ENCODE measurements at places on chromosomes 11 and 22.

DNA sequence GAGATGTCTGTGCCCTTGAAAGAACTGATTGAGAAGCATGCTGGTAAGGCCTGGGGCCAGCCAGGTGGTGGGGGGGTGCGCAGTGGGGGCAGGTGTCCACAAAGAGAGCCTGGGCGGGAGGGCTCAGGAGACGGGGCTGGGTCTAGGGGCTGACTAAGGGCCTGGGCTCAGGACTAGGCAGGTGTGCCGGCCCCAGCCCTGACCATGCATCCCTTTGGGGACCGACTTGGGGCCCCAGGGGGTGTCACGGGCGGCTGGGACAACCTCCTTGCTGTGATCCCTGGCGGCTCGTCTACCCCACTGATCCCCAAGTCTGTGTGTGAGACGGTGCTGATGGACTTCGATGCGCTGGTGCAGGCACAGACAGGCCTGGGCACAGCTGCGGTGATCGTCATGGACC is 4.4 kb downstream of the NDUFV1 start:
- DNase-seq, result no peak

GRCh38 chr11:76554767-76555166 is 109.9 kb downstream of the EMSY start:
- DNase-seq, result no peak

GRCh38 chr11:119236891-119237290 is 30.8 kb downstream of the CBL start:
- DNase-seq, result no peak

DNA sequence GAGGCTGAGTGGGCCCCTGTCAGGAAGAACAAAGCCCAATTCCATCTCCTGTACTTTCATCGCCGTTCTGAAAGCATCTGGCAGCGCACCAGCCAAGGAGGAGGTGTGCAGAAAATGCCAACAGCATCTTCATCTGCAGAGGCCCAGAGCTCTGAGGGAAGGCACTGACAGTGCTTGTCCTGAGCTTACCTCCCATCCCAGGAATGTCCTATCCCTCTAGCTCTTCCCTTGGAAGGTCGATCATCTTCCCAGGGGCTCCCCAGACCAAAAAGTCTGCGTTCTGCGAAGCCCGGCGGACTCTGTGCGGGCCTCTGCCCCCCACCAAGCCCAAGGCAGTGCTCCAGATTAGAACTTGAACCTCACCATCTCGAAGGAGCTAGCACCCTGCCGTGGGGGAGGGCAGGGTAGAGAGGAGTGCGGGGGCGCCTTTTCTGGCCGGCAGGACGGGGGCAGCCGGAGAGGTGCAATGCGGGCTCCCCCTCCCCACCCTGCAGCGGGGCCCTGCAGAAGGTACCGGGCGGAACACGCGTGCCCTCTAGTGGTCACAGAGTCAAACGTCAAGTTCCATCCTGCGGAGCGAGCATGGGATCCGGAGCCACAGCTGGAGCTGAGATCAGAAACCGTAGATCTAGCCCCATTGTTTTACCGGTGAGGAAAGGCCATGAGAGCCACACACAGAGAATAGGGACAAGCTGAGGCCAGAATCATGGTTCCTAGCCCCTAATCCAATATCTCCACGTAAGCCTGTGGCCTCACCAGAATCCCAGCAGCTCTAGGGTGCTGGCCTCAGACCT is 5.0 kb downstream of the SCN2B start:
- DNase-seq, result peak; percentile 62

DNA sequence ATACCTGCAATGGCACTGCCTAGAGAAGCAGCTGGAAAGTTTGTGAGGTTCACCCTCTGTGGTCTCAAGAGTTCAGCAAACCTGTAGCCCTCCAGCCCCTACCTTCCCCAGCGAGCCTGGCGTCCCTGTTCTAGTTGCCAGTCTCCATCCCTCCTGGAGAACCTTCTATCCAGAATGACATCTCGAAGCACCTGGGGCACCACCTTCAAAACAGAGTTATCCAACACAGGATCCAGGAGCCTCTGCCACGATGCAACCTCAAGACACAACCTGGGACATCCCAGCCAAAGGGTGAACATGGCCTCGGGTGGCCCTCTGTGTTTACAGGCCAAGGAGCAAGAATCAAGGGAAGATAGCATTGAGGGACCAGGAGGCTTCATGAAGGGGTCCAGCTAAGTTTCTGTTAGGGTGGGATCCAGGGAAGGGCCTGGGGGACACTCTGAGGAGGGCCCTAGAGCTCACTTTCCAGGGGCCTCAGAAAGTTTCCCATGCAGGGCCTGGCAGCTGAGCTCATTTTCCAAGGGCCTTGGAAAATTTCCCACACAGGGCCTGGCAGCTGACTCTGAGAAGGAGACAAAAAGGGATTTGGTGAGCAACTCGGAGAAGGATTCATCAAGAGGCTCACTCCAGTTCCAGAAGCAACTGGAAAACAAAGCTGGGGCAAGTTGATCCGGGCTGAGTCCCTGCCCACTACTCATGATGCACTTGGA is 36.9 kb upstream of the SYT13 start:
- DNase-seq, result no peak

- DNase-seq, result no peak
Measured at GRCh38 chr22:39368461-39368911, 18.7 kb downstream of the SYNGR1 start.

- no peak for DNase-seq
Measured at GRCh38 chr11:44979543-44980399, 29.1 kb upstream of the TP53I11 start.

DNA sequence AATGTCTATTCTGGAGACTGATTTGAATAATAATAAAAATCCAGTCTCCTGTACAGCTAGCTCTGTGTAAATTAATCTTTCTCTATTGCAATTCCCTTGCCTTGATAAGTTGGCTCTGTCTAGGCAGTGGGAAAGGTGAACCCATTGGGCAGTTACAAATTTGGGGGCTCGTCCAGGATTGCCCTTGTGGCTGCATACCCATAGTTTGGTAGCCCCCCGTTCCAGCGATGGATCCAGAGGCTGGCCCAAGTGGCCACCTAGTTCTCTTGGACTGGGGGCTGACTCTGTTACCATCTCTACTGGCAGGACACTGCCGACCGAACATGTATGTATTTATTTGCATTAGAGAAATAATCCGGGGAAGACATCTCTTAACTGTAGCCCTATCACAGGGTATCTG is 326.2 kb upstream of the PDGFD start:
- no peak for DNase-seq

GRCh38 chr11:36711104-36711825 is 113.2 kb upstream of the RAG2 start:
- no peak for DNase-seq

GRCh38 chr11:111954154-111954553 is 17.0 kb downstream of the DIXDC1 start:
- DNase-seq, result no peak

GRCh38 chr11:20156876-20157613 is 3.2 kb downstream of the DBX1 start:
- no peak for DNase-seq

- DNase-seq, result no peak
Measured at GRCh38 chr11:69298267-69299022, 4.5 kb downstream of the MYEOV start.

GRCh38 chr22:23910496-23911190 is 16.5 kb downstream of the MIF start:
- DNase-seq, result no peak

- no peak for DNase-seq
Measured at GRCh38 chr11:75429641-75429901, 3.4 kb downstream of the KLHL35 start.

DNA sequence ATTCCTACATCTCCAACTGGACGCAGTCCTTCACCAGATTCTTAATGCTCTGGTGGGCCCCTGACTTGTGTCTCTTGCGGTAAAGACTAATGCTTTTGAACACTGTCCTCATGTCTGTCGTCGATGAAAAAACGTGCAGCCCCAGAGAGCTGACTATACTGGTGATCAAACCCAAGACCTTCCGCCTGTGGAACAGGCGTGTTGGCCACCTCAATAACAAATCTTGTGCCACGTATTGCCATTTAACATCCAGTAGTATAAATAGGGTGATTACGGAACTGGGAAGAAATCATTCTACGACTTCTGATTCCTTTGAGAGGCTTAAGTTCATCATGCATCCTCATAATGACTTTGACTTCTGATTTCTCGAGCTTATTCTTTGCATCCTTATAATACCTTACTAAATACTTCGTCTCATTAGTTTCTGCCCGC is 45.6 kb downstream of the OR4D9 start:
- no peak for DNase-seq

GRCh38 chr11:120540744-120541465 is 29.4 kb downstream of the GRIK4 start:
- no peak for DNase-seq

GRCh38 chr11:8757047-8757446 is 74.5 kb downstream of the RPL27A start:
- no peak for DNase-seq

DNA sequence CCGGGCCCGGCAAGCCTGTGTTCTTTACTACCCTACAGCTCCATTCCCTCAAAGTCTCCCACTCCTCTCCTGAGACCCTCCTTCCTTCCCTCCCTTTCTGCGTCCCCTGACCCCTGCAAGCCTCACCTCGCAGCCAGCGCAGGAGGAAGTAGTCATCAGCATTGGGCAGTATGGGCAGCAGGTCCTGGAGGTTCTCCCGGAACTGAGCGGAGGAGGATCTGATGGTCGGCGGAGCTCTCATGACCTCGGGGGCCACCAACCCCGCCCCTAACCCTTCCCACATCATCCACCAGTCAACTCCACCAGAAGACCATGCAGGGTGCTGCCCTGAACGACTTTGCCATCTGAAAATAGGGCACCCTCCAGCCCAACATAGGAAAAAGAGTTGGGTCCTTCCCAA is 1.9 kb downstream of the SEC14L4 start:
- no peak for DNase-seq

- peak; percentile 58 for DNase-seq
Measured at GRCh38 chr11:117426297-117426685, 98.6 kb downstream of the CEP164 start.

- DNase-seq, result no peak
Measured at GRCh38 chr22:19067696-19068348, 54.4 kb downstream of the DGCR2 start.

DNA sequence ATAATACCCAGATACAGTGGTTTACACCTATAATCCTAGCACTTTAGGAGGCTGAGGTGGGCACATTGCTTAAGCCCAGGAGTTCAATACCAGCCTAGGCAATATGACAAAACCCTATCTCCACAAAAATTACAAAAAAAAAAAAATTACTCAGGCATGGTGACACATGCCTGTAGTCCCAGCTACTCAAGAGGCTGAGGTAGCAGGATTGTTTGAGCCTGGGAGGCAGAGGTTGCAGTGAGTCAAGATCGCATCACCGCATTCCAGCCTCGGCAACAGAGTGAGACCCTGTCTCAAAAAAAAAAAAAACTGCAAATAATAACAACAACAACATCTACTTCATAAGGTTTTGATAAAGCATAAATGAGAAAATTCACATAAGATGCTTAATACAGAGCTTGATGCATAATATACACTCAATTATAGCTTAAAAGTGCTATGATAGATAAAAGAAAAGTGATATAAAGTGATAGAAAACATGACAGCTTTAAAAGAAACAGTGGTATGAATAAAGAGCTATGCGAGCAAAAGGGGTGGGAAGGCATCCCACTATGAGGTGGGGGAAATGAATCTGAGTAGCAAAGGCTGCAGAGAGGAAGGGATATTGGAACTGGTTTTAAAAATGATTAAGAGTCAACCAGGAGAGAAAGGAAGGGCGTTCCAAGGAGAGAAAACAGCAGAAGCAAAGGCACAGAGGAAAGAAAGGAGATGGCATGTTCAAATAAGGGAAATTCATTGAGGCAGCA is 197.6 kb downstream of the KIF18A start:
- DNase-seq, result no peak

GRCh38 chr11:3712274-3712673 is 41.1 kb upstream of the CHRNA10 start:
- DNase-seq, result no peak

DNA sequence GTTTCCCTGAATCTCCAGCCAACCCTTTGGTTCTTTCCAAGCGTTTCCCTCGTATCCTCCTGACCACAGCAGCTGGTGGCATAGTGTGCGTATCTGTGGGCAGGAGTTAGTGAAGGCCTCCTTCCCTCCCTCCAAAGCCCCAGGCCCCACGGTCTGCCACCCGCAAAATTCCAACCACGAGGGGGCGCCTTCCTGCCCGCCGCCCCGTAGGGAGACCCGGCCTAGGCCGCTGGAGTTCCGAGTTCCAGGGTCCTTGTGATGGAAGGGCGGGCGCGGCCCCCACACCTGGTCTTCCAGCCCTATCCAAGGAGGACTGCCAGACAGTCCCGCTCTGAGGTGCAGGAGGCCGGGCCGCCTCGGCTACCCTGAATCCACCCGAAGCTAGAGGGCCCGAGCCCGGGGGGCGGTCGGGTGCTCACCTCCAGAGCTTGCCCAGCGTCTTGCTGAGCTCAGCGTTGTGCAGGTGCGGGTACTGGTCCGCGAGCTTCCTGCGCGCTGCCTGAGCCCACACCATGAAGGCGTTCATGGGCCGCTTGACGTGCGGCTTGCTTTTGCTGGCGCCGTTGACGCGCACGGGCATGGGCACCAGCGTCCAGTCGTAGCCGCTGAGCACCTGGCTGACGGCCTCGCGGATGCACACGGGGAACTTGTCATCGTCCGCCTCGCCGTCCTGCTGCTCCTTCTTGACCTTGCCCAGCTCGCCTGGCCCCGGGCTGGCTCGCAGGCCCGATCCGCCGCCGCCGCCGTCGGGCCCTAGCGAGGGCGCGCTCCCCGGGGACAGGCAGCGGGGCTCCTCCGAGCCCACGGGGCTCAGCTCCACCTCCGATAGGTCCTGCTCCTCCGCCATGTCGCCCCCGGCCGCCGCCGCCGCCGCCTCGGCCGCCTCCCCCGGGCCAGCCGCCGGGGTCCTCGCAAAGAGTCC is 1.2 kb downstream of the SOX10 start:
- DNase-seq, result no peak

GRCh38 chr11:70077411-70078094 is 564 bp upstream of the ANO1 start:
- no peak for DNase-seq

DNA sequence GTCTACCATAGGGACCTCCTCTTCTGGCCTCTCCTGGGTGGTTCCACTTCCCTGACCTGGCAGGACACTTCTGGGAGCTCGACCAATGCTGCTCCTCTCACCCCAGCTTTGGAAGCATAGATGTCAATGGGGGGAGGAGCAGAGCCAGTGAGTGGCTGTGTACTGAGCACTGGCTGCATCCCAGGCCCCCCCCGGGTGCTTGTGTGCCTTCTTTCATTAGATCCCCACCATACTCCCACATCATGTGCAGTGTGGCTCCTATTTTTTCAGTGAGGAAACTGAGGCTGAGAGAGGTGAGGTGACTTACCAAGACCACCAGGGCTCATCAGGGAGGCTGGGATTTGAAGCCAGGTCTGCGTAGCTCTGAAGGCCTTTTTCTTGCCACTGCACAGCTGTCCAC is 44.3 kb downstream of the LRRC32 start:
- DNase-seq, result no peak

Measured in hematopoietic multipotent progenitor cell treated with erythropoietin and hydrocortisone succinate and interleukin-3 and kit ligand, for 17 days (in vitro differentiated cells).